ENCODE measurements at places on chromosomes 13 and 19.

GRCh38 chr13:37168151-37168550 lies 62.7 kb upstream of the CSNK1A1L start:
- DNase-seq = no peak

- DNase-seq = no peak
Measured at GRCh38 chr13:109900741-109901140, 114.4 kb upstream of the IRS2 start.

DNA sequence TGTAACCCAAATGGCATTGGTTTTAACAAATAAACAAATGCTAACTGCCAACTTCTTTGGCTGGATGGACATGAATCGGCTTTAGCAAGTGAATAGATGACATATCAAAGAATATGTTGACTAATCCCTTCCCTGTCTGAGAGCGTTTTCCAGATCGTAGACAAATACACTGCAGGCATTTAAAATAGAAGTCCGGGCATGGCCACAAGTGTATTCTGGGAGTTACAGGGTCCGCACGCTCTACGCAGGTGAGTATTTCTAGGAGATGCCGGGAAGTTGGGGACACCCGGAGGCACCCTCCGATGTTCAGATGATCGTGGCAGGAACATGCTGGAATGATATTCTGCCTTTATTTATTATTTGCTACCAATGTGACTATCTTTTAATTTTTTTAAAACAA lies 53.2 kb upstream of the ZNF536 start:
- no peak for DNase-seq

DNA sequence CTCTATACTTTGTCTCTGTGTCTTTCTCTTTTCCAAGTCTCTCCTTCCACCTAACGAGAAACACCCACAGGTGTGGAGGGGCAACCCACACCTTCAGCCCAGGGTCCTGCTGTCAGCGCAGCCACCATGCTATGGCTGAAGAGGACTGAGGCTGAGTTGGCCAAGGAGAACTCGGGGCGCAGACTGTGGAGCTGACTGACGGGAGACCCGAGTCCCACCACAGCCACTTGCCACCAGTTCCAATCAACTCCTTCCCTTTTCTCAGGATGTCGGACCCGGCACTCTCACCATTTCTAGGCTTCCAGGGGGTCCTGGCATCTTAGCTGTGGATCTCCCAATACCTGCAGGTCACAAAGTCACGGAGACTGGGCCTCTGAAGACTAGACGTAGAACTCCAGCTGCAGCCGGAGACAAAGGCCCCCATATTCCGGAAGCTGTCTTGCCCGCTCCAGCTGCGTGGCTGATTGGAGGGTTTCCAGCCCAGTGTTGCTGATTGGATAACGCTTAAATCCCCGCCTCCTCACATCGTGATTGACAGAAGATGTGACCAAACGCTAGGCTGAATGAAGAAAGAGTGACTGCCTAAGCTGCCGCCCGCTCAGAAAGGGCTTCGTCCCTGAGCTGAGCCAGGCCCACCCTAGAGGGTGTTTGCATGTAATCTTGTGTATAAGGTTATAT lies 63.6 kb downstream of the ZNF429 start:
- DNase-seq = no peak

DNA sequence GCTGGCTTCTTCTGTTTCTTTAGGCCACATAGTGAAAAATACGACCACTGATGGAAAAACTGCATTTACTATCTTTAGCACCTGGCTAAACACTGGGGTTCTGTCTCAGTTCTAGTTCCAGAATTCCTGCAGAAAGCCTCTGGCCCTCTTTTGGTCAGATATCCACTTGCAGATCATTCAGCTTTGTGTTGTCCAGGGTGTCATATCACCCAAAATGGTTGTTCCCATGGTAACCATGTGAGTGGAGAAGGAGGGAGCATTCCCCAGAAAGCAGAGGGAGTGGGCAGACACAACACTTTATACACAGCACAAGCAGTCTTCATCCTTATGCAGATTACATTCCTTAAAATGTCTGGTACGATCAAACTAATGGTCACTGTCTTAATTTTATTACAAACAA lies 73.5 kb downstream of the CAB39L start:
- no peak for DNase-seq

DNA sequence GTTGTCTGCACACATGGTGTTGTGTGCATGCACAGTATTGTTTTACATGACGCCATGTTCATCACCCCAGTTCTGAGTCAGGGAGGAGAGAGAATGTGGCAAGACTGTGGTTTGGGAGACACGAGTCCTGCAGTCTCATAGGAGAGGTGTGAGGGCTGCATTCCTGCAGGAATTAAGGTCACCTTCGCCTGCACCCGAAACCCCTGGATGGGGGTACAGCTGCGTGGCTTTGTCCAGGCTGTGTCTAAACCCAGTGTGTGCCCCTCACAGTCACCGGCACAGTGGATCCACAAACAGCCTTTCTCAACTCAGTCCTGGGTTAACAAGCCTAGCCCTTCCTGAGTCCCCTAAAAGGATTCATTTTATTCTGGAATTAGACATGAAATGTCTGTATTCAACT lies 5.7 kb downstream of the ADPRHL1 start:
- no peak for DNase-seq

- DNase-seq = no peak
Measured at GRCh38 chr13:98801626-98802418, 49.4 kb upstream of the SLC15A1 start.

DNA sequence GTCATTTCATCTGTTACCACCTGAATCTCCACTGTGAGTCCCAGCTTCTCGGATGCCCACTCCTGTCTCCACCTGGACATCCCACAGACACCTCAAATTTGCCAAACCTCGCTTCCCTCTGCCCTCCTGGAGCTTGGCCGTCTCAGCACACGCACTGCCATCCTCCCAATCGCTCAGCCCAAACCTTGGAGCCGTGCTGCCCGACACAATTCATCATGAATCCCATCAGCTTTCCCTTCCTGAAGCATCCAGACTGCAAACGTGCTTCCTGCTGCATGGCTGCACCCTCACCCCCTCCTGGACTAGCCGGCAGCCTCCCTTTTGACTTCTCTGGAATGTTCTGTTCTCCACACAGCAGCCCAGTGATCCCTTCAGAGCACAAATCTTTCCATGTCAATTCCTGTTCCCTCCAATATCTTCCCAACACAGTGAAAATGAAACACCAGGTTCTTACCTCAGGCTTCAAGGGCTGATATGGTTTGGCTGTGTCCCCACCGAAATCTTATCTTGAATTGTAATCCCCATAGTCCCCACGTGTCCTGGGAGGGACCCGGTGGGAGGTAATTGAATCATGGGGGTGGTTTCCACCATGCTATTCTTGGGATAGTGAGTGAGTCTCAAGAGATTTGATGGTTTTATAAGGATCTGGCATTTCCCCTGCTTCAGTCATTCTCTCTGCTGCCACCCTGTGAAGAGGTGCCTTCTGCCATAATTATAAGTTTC lies 1.1 kb upstream of the PROZ start:
- DNase-seq = no peak

- DNase-seq = no peak
Measured at GRCh38 chr13:75512253-75512652, 25.4 kb downstream of the COMMD6 start.

DNA sequence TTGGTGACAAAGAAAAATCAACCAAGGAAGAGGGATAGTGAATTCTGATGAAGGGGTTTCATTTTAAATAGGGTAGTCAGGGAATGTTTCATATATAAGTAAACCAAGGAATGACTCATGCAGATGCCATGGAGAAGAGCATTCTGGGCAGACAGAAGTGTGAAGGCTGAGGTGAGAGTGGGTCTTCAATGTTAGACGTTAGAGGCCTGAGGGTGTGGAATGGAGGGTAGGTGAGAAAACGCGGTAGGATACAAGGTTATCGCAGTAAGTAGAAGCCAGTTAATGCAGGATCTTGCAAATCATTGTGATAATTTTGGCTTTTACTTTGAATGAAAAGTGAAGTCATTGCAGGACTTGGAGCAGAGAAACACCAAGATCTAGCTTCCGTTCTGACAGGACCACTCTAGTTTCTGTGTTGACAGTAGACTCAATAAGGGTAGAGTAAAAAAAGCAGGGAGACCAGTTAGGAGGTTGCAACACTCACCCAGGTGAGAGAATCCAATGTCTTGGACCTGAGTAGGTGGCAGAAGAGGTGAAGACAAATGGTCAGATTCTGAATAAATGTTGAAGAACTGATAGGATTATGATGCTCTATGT lies 225.2 kb upstream of the TMTC4 start:
- no peak for DNase-seq
